ENCODE measurements at places on chromosomes 1 and 21.

GRCh38 chr1:23763041-23763577, 15.1 kb upstream of the PITHD1 start:
- DNase-seq: no peak

DNA sequence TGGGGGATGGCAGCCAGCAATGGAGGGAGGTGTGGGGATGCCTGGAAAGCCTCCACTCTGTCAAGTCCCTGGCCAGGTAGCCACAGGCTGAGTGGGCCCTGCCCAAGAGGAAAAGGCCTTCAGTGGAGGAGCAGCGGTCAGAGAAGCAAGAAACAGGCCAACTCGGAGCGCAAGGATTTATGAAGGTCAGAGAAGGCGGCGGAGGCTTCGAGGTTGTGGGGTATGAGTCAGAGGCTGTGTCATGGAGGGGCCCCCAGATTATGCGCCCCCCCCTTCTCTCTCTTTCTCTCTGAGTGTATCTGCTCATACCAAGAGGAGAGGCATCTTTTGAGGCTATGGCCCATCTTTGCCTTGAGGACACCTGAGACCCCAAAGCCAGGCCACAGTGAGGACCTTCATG, 99.5 kb downstream of the CASZ1 start:
- DNase-seq: no peak

DNA sequence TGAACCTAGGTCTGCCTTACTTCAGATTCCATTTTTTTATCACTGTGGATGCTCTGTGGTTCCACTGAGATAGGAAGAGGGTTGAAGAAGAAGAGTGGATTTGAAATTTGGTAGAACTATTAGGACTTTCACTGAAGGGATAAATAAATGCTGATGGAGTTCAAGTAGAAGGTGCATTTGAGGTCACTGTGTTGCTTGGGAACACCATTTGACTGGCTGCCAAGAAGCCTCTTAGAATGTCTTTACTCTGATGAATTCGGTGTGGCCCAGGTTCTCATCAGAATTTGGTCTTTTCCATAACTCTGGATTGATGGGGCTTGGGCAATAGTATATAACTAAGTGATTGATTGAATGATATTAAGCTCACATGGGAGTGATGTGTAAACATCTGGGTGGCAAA, 11.9 kb downstream of the XPR1 start:
- DNase-seq: no peak

DNA sequence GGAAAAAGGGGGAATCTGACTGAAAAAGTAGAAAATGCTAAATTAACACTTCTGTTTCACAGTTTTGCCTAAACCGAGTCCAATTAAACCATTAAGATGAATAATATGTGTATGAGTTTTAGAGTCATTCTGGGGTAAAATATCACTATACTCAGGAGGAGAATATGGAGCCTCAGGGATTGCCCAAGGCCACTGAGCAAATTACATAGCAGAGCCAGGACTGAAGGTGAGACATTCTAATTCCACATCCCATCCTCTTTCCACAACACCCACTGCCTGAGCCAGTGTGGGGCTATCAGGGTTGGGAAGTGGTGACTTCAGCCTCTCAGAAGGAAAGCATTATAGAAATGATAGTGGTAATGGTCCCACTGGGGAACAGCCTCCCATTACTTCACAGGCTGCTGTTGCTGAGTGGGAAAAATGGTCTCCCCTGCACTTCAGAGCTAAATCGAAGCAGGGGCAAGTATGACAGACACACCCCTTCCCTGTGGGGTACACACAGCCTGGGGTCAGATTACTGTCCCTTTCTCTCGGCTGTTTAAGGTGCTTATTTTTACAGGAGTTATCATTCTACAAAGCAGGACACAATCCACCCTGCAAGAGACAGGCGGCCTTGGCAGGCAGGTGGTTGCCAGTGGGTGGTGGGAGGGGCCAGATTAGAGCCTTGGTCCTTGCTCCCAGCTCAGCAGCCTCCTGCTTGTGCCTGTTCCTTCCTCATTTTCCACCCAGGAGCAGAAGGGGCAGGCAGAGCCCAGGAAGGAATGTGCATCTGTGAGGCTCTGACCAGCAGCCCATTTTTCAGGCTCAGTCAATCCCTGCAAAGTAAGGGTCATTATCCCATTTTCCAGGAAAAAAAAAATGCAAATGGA, 9.5 kb upstream of the BCAR3 start:
- DNase-seq: peak; percentile 38

DNA sequence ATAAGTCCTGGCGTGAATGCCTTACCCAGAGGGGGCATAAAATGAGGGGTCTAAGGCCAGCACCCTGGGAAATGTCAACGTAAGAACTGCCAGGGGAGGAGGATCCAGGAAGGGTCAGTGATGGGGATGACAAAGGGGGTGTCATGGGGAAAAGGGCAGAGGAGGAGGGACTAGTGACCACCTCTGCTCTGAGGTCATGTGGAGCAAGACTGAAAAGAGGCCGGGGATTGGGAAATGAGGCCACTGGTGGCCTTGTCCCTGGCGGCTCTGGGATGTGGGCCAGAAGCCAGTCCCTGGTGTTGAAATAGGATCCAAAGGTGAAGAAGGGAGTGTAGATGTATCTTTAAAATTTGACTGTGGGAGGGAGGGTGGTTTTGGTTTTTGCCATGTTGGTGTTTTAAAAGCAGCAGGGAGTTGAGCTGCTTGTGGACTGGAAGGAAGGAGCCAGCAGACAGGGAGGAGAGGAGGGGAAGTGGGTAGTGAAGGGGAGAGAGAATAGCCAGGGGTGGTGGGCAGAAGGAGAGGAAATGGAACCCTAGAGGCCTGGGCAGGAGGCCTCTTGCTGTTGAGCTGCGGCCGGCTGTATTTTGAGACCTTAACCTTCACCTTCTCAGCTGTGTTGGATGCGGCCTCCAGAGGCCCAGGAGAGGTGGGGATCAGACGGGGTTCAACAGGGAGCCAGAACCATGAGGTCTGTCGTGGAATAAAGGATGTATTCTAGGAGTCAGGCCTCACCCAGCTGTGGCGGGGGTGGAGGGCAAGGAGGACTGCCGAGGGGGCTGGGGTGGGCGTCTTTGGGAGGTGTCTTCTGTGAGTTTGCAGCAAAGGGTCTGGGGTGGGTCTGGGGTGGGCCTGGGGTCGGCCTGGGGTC, 92.5 kb downstream of the DHRS3 start:
- DNase-seq: no peak

DNA sequence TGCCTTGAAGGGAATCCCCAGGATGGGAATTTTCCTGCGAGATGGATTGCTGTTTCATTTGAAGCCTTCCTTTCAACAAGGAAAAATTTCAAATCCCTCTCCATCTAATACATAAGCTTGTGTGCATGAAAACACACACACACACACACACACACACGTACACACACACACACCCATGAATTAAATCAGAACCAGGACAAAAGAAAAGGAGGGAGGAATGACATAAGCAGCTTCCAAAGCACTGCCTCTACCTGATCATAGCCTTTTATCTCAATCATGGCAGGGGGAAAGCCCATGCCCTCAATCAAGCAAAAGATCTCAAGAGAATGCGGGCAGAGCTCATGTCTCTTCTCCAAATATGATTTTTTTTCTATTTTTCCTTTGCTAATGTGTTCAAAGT, 139.7 kb downstream of the SLC44A5 start:
- no peak for DNase-seq

DNA sequence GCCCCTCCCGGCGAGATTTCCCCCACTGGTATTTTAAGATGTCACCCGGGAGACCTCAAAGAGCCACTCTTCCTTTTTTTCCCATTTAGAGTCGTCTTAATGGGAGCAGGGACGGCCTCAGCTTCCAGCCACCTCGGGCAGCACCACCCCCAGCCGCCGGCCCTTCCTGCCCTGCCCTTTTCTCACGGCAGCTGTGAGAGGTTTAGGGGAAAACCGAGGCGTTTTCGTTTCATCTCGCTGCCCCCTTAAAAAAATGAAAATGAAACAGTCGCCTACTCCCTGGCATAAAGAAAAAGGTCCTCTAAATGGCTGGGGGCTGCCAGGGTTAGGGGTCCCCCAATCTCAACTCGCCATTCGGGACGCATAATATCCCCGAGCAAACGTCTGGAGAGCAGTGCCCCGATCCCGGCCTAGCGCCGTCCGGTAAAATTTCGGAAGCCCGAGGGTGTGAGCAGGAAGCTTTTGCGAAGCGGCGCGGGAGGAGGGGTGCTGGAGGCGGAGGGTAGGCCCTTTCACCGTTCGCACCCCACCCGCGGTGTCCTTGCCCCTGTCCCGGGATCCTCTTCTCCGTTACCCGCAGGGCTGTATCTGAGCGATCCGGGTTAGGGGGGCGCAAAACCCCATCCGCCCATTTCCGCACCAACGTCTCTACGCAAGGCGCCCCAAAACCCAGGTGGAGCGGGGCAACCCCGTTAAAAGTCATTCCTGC, 1.2 kb downstream of the RUNX3 start:
- DNase-seq: no peak

DNA sequence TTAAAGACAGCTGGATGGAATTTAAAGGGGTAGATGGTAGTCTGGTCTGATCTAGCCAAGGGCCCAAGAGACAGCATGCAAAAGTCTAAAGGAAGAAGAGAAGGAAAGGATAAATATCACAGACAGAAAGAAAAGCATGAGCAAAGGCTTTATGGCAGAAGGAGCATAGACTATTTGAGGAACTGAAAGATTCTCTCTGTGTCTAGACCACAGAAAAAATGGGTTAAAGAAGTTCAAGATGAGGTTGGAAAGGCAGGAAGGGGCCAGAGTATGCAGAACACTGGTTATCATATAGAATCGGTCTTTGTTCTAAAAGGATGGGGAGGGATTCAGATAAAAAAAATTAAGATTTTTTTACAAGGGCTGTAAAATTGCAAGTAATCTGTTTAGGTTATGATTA, 136.8 kb upstream of the SGIP1 start:
- DNase-seq: no peak

DNA sequence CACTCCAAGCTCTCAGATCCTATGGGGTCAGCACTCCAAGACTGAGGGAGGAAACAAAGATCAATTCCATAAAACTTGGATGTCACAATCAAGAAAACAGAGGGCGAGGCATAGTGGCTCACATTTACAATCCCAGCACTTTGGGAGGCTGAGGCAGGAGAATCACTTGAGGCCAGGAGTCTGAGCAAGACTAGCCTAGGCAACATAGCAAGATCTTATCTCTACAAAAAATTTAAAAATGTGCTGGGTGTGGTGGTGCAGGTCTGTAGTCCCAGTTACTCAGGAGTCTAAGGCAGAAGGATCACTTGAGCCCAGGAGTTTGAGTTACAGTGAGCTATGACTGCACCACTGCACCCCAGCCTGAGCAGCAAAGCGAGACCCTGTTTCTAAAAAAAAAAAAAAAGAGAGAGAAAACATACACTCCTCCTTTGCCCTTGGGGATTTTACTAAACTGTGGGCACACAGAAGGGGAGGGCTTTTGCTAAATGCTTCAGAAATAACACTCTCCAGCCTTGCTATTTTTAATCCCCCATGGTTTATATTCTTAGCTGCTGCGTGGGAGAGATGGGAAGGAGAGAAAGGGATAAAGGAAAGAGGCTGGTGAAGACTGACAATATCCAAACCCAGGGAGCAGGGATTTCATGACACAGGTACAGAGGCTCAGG, 18.1 kb downstream of the ARHGEF2 start:
- DNase-seq: no peak

DNA sequence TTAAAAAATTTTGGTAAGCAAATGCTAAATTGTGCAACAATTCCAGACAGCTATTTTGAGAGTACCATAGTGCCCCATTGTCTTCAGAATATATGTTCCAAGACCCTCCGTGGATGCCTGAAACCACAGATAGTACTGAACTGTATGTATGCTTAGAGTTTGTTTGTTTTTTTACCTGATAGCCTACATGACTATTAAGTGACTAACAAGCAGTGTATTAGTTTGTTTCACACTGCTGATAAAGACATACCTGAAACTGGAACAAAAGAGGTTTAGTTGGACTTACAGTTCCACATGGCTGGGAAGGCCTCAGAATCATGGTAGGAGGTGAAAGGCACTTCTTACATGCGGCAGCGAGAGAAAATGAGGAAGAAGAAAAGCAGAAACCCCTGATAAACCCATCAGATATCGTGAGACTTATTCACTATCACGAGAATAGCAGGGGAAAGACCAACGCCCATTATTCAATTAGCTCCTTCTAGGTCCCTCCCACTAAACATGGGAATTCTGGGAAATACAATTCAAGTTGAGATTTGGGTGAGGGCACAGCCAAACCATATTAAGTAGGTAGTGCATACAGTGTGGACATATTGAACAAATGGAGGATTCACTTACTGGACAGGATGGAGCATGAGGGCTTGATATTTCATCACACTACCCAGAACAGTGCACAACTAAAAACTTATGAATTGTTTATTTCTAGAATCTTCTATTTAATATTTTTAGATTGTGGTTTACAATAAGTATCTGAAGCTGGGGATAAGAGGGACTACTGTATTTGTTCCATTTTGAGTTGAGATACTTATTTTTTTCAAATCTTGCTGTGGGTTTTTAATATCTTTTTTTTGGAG, 78.5 kb downstream of the LHX9 start:
- no peak for DNase-seq

- DNase-seq: peak; percentile 76
Measured at GRCh38 chr1:9126511-9126910, 2.4 kb downstream of the GPR157 start.

DNA sequence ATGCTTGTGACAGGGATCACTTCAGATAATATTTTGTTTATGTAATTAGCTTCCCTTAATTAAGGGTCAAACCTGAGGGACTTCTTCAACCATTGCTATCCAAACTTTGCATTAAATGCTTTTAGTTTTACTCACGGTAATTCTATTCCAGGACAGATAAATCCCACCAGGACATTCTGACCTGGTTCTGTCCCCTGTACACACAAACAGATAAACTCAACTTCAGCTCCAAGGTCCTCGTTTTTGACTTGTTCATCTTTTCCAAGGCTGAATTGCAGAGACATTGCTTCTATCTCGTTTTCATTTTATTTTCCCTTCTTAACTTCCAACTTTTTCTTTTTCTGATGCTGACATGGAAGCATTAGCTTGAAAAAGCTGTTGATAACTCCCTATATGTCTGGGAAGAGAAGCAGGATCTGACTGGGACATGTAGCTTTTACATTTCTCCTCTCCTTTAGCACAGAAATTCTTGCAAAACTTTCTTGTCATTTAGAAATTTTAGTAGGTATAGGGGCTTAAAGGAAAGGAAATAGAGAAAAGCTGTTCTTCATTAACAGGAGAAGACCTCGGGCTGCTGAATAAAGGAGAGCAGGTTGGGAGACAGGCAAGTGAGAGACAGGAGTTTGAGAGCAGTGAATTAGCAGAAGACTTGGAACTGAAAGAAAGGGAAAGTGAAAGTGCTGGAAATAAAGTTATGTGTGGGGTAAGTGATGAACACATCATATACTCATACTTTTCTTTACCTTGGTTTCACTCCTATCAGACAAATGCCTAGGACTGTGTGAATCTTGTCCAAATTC, 231.7 kb upstream of the B3GALT2 start:
- DNase-seq: no peak
